Hepatocyte (in vitro differentiated cells): ENCODE measurements at places on chromosomes 3 and 15.

DNA sequence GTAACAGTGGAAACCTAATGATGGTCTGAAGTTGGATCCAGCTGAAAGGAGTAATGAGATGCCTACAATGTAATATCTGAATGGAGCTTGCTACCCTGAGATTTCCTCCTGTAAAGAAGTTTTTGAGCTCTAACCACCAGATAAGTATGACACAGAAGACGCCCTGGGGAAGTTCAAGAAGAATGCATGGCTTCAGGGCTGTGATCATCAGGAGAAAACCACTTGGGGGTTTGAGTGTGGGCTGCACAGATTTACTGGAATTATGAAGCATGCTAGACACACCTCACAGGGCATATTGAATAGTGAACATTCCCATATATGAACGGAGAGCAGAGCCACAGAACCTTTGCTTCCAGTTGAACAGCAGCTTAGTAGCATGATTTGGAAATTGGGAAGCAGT lies 10.6 kb upstream of the CCDC80 start:
- DNase-seq: no peak

GRCh38 chr15:63020759-63021430 lies 21.7 kb upstream of the TPM1 start:
- DNase-seq: no peak

- DNase-seq: no peak
Measured at GRCh38 chr3:16769525-16769924, 115.2 kb upstream of the PLCL2 start.

DNA sequence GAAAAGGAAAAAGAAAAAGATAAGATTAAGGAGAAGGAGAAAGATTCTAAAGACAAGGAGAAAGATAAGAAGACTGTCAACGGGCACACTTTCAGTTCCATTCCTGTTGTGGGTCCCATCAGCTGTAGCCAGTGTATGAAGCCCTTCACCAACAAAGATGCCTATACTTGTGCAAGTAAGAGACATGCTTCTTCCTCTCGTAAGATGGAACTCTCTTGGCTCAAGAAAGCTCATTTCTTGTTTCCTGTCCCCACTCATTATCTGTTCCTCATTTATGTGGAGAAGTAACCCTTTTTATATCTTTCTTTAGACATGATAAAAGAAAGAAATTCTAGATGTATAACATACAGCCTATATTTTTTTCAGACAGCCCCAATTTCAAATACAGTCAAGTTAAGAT lies 101.4 kb downstream of the KLHL25 start:
- DNase-seq: no peak

DNA sequence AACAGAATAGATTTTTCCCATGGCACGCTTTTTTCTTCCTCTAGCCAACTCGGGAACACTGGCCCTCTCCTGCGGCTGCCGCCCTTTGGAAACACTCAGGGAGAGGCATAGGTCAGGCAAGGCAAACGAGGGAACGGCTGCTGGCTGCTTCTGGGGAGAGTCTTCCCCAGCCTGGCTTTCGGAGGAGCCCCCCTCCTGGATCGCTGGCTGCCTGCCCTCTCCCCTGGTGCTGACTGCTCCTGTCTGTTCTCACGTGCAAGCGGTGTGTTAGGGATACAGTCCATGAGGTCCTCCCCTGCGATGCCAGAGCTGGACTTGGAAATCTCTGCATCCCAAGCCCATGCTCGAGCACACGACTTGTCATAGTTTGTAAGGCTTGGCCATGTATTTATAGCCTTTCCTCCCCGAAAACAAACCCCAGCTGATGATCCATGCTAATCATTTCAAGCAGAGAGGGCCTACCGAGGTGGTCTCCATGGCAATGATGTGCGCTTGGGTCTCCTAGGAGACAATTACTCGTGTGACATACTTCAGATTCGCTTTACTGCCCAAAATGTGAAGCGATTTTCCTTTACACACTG lies 315.6 kb upstream of the ATP10A start:
- DNase-seq: no peak

DNA sequence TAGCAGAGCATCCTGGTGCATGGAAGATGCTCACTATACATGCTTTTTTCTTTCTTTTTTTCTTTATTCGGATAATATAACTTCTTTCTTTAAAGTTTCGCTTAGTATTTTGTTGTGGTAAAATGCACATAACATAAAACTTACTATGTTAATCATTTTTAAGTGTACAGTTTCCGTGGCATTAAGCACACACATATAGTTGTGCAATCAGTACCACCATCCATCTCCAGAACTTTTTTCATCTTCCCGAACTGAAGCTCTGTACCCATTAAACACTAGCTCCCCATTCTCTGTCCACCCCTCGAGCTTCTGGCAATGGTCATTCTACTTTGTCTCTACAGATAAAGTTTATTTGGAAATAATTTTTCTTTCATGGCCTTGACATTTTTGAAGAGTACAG lies 1.0 kb upstream of the JAGN1 start:
- no peak for DNase-seq

DNA sequence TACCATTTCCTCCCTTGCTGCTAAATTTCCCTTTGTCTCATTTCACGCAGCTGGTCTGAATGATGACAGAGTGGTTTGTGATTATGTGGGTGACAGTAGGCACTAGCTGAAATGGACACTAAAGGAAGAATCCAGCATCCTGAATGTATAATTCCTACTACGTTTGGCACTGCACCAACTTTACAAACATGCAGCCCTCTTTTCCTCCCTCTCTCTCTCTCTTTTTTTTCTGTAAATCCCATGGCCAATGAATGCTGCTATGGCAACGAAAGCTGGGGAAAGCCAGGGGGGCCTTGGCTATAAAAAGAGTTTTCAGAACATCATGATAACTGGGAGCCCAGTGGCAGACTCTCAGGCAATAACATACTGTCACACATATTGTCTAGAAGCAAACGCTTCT lies 367.2 kb upstream of the AGTR1 start:
- no peak for DNase-seq

GRCh38 chr3:158845765-158846350 lies 44.0 kb downstream of the MFSD1 start:
- DNase-seq: peak; percentile 62

DNA sequence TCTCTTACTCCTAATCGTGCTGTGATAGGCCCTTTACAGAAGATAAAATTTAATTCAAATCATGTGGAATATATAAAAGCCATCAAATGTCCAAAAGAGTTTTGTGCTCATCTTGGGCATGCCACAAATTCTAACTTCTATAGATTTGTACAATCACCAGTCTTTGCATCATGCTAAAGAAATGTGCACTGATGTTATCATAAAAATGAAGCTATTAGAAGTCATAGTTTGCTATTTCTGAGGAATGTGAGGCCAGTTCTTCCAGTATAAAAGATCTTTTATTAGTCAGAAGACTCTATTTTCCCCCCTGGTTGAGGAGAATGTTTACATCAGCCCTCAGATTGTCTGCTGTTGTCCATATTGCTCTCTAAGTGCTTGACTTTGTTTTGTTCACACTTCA lies 2.1 kb upstream of the ANXA2 start:
- DNase-seq: no peak

GRCh38 chr3:157409516-157409915 lies 27.1 kb upstream of the PTX3 start:
- DNase-seq: no peak
